Fibroblast of skin of back (primary cell): ENCODE measurements at places on chromosomes 12 and 14.

GRCh38 chr12:42442888-42443287 is 116.9 kb downstream of the PPHLN1 start:
- no peak for DNase-seq

DNA sequence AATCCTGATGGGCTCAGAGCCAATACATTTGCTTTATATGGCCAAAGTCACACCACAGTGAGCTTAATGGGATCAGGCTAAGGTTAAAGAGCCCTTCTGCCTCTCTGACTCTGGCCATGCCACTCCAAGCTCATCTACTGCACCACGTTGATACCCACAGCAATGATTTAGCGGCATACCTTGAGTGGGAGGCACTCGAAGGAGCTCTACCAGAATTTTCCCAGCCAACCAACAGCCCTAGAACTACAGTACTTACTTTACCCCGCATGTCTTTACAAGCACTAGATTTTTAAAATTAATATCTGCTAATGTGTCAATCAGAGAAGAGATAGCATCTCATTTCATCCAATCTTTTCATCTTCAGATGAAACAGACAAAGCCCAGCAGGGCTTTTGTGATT is 300.5 kb downstream of the GRIN2B start:
- DNase-seq: no peak

- no peak for DNase-seq
These were observed 7.4 kb upstream of the TEX22 start for GRCh38 chr14:105390849-105391500.

GRCh38 chr12:123055281-123055766 is 74.8 kb downstream of the ARL6IP4 start:
- no peak for DNase-seq

DNA sequence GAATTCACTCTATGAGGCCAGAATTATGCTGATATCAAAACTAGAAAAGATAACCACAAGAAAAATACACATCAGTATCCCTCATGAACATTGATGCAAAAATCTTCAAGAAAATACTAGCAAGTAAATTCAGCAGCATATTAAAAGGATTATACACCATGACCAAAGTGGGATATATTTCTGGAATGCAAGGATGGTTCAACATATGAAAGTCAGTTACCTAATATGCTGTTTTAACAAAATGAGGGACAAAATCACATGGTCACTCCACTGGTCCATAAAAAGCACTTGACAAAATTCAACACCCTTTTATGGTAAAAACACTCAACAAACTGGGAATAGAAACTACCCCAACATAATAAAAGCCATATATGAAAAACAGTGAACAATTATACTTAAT is 40.3 kb downstream of the TECPR2 start:
- DNase-seq: no peak

DNA sequence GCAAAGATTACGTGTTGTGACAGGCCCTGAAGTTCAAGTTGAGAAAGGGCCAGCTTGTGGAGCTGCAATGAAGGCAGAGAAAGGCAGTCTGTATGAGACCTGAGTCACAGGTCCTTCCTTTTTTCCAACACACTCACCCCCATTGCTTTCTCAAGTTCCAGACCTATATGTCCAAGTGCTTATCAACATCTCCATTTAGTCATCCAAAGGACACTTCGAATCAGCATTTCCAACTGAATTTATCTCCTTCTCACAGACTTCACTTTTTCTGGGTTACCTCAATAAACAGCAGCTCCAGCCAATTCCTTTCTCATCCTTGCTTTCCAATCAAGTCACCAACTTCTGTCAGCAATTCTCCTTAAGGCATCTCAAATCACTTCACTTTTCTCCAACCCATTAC is 56.4 kb upstream of the KIF21A start:
- peak; percentile 0 for DNase-seq

GRCh38 chr14:68476212-68477109 is 316.4 kb downstream of the ZFP36L1 start:
- peak; percentile 74 for DNase-seq

DNA sequence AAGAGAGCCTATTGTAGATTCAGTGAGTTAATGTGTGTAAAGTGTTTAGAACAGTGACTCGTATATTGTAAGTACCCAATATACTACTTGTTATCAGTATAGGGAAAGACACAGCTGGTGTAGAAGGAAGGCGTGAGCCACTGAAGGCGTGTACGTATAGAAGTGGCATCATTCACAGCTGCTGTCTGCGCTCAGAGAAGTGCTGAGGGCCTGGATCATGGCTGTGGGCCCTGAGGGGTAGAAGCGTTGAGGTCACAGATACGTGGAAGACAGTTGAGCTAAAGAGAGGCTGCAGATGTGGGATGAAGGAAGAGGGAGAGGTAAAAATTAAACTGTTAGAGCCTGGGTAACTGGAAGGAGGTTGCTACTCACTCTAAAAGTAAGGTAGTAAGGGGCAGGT is 5.9 kb downstream of the C12orf75 start:
- DNase-seq: no peak

- no peak for DNase-seq
These were observed 49.9 kb upstream of the AMN1 start for GRCh38 chr12:31778687-31779086.

DNA sequence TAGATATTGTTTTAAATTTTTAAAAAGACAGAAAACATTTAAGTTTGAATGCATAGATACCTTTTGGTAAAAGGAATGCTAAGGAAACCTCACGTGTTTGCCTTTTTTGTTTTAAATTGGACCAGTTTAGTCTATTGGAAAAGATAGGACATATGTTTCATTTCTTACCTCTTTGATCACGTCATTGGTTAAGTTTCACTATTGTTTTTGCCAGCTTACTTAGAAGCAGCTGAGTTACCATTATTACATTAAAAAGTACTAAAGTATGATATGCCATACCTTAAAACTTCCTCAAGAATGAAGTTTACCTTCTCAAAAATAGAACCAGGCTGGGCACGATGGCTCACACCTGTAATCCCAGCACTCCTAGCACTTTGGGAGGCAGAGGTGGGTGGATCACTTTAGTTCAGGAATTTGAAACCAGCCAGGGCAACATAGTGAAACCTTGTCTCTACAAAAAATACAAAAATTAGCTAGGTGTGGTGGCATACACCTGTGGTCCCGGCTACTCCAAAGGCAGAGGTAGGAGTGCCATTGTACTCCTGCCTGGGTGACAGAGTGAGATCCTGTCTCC is 54.4 kb downstream of the SRGAP1 start:
- no peak for DNase-seq

- no peak for DNase-seq
These were observed 1.4 kb downstream of the AKAP6 start for GRCh38 chr14:32330351-32331111.

- peak; percentile 95 for DNase-seq
These were observed 2.7 kb downstream of the SLC2A3 start for GRCh38 chr12:7933255-7933726.

GRCh38 chr12:22046968-22047390 is 961 bp downstream of the CMAS start:
- DNase-seq: peak; percentile 4

- DNase-seq: no peak
These were observed 168.7 kb upstream of the RPL10L start for GRCh38 chr14:46820291-46820690.

DNA sequence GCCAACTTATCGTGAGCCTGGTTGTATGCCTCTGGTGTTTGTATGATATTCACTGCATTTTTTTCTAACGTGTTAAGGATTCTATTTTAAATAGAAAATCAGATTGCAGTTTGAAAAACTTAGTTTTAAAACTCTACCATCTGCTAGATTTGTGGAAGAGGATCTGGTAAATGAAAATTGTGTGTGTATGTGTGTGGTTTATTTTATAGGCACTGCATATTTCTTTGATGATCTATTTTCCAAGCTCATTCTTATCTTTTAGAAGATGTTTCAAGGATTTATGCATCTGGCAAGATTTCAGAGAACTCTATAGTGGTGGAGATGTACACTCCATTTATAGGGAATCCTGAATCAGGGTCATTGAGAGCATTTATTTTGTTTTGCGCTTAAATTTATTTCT is 69.8 kb downstream of the HMGA2 start:
- DNase-seq: peak; percentile 80

GRCh38 chr12:16880864-16881285 is 274.9 kb upstream of the LMO3 start:
- no peak for DNase-seq

GRCh38 chr14:65412856-65413738 is 567 bp downstream of the FUT8 start:
- peak; percentile 76 for DNase-seq

DNA sequence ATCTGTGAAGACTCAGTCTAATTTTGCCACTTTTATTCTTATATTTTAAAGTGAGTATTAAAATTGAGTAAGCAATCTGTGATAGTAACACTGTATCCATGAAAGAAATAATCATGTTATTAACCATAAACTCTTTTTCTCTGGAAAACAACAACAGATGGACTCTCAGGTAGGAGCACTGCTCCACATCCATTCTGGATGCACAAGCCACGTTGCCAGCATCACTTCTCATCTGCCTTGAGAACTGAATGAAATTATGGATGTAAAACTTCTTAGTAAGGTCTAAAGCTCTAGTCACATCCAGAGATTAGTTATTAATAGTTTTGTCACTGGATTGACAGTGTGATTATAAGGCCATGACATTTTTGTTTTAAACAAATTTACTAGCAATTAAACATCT is 489.1 kb upstream of the SYT1 start:
- no peak for DNase-seq

DNA sequence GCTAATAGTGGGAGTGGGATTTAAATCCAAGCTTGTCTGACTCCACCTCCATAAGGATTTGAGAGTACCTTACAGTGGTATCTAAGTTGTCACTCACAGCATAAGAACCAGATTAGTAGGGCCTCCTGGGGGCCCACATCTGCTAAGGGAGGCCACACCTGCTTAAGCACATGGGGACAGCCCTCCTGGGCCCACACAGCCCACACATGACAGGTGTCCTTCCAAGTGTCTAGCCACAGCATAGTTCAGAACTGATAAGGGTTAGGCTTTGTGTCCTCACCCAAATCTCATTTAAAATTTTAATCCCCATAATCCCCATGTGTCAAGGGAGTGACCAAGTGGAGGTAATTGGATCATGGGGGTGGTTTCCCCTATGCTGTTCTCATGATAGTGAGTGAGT is 186.0 kb upstream of the HMGA2 start:
- no peak for DNase-seq

DNA sequence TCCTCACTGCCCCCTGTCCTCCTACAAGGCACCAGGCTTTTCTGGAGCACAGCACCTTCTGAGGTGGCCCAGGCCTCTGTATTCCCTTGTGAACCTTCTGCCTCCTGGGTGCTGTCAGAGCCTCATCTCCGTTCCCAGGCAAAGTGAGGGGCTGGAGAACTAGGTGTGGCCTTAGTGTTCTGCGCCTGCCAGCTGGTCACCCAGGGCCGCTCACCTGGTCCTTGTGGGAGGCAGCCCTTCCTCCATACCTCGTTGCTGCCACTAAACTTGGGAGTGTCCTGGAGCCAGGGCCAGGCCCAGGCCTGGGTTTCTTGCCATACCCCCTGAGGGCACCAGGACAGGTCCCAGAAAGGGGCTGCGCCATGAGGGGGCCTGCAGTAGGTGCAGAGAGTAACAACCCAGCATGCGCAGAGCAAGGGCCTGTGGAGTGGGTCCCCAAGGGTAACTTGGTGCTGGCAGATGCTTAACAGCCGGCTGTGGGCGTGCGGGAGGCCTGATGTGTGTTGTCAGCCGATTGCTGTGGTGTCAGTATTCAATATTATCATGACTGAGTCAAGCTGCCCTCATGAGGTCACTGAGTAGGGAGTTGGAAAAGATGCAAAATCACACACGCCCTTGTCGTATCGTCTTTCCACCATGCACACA is 17.1 kb downstream of the OTUB2 start:
- DNase-seq: no peak

DNA sequence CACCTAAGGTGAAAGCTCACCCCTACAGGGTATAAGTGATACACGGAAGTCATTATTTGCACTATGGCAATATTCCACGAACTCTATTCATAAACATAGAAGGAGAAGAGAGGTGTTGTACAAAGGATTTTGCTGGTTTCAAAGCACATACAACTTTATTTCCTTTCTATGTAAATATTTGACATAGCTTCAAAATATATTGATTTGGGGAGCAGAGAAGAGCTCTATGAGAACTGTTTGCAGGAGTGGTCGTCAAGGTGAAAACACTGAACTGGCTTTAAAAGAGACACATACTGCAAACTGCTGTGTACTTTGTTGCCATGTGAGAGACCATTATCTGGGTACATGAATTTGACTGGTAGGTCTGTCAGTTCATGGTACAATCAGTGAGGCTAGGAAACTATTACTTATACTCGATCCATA is 16.7 kb downstream of the CNIH1 start:
- DNase-seq: no peak

DNA sequence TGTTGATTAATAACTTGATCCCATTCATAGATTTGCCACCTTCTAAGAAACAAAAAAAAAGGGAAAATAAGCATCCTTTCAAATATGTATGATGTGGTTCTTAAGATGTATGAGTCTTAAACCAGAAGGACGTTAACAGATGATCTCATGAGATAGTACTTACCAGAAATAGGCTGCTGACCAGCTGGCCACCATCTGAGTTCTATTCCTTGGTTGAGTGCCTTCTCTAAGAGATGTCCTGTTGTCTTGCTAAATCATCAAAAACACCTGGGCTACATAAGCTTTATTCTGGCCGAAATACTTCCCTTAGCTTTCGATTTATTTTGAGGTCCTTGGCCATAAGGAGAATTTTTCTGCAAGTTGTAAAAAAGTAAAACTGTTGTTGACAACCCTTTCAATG is 55.6 kb downstream of the GPR65 start:
- DNase-seq: no peak

DNA sequence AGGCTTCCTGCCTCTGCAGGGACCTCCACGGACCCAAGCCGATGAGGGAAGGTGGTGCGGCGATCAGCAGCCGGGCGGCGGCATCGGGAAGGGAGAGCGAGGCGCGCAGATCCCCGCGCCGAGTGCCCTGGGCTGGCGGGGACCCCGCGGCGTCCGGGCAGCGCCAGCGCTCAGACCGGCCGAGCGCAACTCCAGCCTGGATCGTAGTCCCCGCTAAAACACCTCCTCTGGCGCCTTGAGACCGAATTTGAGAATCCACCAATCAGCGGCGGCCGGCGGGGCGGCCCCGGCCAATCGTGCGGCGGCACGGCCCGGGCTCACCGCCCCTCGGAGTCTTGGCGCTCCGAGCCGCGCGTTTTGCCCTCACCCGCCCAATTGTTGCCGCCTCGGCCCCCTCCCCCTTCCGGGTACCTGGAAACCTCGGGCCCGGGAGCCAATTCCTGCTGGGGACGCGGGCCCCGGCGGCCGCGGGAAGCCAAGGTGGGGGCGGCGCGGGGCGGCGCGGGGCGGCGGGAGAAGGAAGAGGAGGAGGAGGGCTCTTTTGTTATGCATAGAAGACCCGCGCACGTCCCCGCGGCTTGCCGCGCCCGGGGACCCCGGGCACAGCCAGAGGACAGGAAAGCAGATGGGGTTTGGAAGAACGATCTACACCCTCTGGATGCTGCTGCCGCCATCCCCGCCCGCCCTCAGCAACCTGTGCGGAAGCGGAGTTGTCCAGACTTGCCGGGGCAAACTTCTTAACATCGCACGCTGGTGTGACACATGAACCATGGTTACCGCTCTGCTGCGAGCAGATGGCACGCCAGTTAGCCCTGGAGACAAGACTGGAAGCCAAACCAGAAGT is at the start of gene E2F7:
TSS of gene E2F7 (minus strand) at position 209 of the 844 bp plus-strand sequence. CDS start 934 bp downstream, outside the sequence.
- peak; percentile 90 for DNase-seq

- peak; percentile 67 for DNase-seq
These were observed 12.5 kb downstream of the C1R start for GRCh38 chr12:7079826-7080125.
